ENCODE measurements at places on chromosomes 2 and 18. TPM values are rescaled to one million over a fixed set of nuclear protein-coding genes. Genes with fewer than 3 reads are reported as not detected.

DNA sequence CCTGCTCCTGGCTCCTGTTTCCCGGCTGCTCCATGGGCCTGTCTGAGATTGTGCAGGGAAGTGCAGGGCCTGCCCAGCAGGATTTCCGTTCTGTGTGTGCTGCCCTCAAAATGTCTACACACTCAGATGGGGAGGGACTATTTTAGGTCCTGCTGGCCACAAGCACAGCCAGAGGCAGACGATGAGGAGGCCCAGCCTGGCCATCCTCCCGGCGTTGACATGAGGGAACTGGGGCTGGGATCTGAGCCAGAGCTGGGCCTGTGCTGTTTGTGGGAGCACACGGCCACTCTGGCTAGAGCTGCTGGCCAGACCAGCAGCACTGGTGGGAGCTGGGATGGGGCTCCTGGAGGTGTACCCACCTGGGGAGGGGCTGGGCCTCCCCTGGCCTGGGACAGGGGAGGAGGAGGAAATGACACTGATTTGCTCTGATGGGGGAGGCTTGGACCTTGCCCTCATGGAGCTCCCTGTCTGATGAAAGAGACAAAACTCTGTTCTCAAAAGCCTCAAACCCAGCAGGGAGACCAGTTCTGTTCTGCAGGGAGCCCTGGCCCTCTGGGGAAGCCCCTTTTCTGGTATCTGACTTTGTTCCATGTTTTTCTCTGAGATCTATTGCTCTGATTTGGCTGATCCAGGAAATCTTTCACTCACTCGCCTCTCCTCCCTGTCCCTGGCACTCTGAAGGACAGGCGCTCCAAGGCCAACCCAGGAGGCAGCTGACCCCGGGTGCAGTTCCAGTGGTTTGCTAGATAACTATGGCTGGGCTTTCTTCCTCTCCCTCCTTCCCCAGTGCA is 161.8 kb downstream of the DYSF start:
- DNase-seq = peak; percentile 81

DNA sequence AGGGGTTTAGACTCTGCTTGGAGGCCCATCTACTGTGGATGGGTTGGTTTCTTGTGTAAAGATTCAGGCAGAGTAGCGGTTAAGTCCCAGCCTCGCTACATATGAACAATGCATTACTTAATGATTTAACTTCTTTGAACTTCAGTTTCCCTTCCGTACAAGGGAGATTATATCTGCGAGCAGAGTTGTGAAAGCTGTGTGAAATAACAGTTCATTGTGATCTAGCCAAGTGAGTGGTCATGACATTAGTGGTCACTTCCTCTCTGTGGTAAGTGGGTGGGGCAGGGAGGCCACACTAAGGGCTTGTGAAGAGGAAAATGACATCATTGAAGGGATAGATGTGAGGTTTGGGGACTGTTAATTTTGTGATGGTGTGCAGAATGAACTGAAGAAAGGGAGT is 14.1 kb upstream of the MEX3C start:
- DNase-seq = peak; percentile 82

GRCh38 chr2:157760949-157761348 is 115.2 kb downstream of the ACVR1 start:
- DNase-seq = no peak

The IL1F10 gene
- not detected for total RNA-seq

The TEX44 gene
- total RNA-seq = not detected

DNA sequence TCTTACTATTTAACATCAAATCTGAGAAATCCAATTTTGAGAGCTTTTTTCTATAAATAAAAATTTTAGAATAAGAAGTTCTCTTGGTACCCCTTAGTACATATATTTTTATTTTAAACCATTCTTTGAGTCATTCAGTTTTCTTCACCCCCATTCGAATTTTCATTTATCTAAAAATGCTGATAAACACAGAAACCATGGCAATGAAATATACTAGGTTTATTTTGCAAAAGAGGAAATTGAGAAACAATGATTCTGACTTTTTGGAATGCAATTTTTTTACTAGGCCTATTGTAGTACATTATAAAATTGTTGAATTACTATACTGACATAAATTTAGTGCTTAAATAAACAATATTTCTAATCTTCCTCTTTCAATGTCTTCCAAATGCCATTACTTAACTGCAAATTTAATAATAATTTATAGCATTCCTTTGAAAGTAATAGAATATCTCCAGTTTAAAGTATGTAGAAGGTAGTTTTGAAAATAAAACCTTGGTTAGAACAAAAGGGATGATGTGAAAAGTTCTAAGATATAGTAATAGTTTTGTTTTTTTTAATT is 46.3 kb downstream of the TANK start:
- peak; percentile 76 for DNase-seq

GRCh38 chr2:145411493-145411892 is 891.6 kb upstream of the ZEB2 start:
- no peak for DNase-seq

DNA sequence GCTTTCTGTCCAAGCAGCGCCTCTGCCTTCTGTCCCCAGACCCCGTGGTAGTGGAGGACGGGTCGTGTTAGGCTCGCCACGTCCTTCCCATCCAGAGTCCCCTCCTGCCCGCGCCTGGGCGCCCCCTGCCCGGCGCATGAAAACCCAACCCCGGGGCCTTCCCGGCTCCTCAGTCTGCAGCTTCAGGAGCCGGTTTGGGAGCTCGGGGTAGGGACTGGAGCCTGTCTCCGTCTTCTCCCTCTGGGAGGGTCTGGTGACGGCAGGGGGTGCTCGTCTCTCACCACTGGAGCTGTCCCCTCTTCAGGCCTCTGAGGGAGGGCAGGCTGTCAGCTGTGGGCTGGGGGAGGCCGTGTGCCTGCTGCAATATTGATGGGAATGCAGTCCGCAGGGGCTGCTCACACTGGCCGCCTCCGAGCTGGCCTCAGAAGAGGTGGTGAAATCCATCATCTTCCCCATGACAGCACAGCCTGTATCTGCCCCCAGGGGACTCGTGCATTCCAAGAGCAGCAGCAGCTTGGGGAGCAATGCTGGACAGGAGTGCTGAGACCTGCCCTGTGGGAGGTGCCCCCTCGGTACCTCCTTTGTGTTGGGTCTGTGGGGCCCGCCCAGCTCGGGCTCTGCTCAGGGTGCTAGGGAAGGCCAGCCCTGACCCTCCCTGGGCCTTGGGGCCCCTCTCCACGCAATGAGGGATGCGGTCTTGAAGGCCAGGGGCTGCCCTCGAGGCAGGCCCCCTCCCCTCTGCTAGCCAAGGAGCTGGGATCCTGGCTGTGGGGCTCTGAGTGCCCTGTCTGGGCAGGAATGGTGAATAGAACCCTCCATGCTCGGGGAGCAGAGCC is 17.8 kb upstream of the KLHL30 start:
- DNase-seq = peak; percentile 8

DNA sequence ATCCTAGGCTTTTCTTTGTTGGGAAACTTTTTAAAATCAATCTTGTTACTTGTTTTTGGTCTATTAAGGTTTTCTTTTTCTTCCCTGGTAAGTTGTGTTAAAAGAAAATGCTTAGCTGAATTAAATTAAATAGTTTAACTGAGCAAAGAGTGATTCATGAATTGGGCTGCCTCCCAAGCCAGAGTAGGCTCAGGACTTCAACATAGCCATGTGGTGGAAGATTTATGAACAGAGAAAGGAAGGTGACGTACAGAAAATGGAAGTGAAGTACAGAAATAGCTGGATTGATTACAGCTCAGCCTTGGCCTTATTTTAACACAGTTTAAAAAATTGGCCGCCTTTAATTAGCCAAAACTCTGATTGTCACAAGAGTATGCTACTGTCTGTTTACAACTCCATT is 27.9 kb upstream of the GALNT5 start:
- DNase-seq = peak; percentile 93

GRCh38 chr2:233273120-233273519 is 21.6 kb downstream of the ATG16L1 start:
- DNase-seq = no peak

The TMEM178A gene
- 0.36 TPM for total RNA-seq

GRCh38 chr2:138960191-138960590 is 180.0 kb upstream of the NXPH2 start:
- DNase-seq = no peak

GRCh38 chr18:13369353-13369752 is 150.8 kb downstream of the LDLRAD4 start:
- DNase-seq = no peak

GRCh38 chr18:39481281-39481680 is 1915.7 kb upstream of the CELF4 start:
- DNase-seq = no peak

The CCDC102B gene
- 3.1 TPM for total RNA-seq

The OTOF gene
- not detected for total RNA-seq

DNA sequence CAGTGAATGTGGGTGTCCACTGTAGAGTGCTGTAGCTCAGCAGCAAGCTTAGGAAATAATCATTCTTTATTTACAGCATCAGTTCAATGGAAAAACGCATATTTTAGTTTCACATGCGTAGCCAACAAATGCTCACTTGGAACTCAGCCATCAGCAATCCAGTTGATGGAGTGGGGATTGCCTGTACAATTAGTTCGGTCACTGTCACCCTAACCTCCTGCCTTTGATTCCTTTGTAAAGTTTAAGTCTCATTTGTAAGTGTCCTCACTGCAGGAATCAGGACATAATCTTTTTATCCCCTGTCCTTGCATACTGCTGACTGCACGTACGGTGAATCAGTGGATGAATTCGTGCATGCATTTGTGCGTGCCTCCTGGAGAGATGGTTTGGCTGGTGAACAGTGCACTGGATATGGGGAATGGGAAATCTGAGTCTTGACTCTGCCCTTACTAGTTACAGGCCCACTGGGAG is 55.9 kb downstream of the RAB31 start:
- no peak for DNase-seq

The SNORC gene
- total RNA-seq = 0.72 TPM

Measured in fibroblast of the aortic adventitia (primary cell).